ENCODE measurements at places on chromosomes 1 and 21.
A peak's percentile ranks its signal among the peaks of the same experiment; 100 is the strongest.

GRCh38 chr1:217369271-217369981 is 261.5 kb downstream of the GPATCH2 start:
- no peak for DNase-seq

- DNase-seq = no peak
These were observed 1.0 kb upstream of the HP1BP3 start for GRCh38 chr1:20787840-20788795.

- DNase-seq = no peak
These were observed 15.6 kb downstream of the STRIP1 start for GRCh38 chr1:110049801-110050601.

DNA sequence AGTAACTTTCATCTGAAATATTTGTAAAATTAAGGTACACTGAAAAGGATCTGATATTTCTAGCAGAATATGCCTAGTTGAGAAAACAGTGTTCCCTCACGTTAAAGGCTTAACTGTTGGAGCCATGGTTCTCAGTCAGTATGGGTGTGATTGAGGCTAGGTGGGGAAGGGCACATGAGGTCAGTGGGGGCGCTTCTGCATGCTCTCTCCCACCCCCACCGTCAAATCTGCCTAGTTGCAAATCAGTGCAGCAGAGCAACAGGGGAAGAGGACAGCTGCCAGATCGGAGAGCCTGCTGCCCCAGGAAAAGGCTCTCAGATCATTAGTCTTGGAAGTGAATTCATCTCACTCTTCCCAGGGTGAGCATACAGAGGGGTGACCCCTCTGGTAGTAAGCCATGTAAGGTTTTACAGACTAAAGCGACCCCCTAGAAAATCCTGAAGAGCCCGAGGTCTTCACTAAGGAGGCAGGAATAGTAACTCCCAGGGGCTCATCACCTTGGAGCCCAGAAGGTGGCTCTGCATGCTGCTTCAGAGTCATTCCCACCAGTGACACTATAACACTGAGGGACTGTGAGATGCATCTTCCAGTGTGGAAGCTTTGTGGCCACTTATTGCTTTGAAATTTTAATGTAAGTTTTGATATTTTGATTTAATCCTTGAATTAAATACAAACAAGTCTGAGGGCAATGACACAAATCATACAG is 83.1 kb upstream of the BARHL2 start:
- no peak for DNase-seq

- DNase-seq = no peak
These were observed 29.1 kb upstream of the IGSF5 start for GRCh38 chr21:39715804-39716397.

DNA sequence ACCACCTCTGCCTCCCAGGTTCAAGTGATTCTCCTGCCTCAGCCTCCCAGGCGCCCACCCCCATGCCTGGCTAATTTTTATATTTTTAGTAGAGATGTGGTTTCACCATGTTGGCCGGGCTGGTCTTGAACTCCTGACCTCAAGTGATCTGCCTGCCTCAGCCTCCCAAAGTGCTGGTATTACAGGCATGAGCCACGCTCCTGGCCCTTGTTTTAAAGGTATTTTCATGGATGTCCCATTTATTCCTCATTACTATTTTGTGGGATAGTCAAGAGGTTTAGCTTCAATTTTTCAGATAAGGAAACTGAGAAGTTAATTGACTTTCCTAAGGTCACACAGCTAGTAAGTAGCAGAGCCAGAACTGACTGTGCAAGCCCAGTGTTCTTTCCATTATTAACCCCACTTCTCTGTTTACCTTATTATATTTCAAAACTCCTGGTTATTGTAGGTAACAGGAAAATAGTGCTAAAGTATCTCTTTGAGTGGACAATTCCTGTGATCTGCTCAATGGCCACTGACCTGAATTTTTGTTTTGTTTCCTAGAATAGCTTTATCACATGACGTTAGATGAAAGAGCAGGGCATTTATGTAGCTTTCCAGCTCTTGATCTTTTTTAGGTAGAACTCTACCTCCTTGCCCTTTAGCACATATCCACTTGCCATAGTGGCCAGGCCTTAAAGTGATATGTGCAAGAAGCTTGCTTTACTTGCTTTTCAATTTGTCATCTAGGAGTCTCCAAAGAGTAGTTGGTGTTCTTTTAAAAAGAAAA is 13.6 kb downstream of the ZYG11B start:
- no peak for DNase-seq

DNA sequence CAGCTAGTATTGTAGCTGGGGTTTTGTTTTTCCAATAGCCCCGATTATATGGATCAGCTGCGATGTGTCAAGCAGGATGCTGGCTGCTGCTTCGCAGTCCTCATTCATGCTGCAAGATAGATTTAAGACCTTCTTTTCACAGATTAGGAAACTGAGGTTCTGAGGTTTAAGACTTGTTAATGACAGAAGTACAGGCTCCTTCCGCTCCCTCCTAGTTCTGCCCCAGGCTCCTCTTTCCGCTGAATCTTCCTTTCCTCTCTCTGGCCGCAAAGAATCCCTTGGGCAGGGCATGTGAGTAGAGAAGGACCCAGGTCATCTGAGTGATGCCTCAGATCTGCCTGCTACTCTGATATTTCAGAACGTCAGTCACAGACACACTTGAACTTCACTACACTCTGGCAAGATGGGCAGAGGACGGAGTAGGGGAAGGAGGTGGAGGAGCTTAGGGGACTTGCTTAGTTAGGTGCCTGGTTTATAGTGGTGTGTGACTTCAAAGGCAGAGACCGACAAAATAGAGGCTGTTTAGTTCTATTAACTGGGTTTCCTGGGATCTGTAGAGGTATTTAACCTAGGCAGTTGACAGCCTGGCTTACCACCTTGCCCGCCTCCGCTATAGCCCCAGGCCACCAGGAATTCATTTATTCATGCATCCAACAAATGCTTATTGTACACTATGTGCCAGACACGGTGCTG is 4.2 kb downstream of the IGSF21 start:
- no peak for DNase-seq

GRCh38 chr1:110196917-110197765 is 13.0 kb upstream of the KCNC4 start:
- DNase-seq = no peak

DNA sequence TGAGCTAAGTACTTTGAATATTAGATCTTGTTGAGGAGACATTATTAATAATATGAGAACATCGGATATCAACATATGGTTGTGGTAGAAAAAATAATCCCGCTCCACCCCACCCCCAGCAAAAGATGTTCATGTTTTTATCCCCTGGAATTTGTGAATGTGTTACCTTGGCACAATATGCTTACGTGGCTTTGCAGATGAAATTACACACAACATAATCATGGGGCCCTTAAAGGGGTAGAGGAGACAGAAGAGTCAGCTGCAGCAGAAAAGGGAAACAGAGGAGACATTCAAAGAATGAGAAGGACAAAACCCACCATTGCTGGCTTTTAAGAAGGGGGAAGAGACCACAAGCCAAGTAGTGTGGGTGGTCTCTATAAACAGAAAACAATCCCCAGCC is 104.1 kb downstream of the SEC16B start:
- DNase-seq = no peak

DNA sequence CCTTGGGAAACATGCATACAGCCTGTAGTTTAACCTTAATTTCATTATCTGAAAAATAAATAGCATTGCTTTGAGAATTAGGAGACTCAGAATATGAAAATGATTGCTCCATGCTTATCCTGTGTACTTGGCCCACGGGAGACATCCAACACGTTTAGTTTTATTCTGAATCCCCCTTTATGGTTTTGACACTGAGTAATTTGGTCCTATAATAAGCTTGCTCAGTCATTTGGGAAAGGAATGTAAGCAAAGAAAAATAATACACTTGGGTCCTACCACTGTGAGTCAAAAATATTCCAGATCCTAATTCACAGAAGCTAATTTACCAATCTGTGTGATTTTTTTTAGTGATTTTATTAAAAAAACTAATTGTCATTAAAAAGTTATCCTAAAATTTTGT is 557.3 kb downstream of the USP25 start:
- DNase-seq = no peak

DNA sequence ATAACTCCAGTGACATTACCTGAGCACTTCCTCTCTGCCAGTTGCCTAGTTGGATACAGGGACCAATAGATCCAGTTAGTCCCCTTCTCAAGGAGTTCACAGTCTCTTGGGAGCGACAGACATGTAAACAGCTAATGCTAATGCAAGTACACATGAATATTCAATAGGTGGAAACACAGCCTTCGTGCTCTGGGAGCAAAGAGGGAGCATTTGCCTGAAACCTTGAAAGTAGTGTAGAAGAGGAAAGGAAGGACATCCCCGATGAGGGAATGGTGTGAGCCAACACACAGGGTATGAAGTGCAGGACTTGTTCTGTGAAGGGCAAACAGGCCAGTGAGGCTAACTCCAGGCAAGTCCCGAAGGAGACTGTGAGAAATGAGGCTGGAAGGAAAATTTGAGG is 3.8 kb upstream of the TMEM222 start:
- DNase-seq = no peak

GRCh38 chr1:171674431-171675405 is 22.2 kb upstream of the MYOC start:
- DNase-seq = no peak

- DNase-seq = no peak
These were observed 154.0 kb downstream of the MATN1 start for GRCh38 chr1:30569384-30569783.

DNA sequence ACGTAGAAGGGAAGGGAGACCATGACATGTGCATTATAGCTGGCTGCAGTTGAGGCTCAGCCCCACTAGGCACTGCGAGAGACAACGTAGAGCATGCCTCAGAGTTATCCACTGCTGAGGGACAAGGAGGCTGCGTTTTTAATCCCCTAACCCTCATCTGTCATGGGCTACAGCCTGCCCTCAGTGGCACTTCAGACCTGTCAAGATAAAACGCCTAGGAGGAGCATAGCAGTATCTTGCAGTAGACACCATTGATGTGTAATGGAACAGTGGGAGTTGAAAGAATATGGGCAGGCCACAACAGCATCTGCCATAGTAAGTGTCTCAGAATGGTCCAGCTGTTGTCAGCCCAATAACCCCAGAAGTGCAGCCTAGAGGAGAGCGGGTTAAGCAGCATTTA is 307.0 kb upstream of the PTBP2 start:
- no peak for DNase-seq

DNA sequence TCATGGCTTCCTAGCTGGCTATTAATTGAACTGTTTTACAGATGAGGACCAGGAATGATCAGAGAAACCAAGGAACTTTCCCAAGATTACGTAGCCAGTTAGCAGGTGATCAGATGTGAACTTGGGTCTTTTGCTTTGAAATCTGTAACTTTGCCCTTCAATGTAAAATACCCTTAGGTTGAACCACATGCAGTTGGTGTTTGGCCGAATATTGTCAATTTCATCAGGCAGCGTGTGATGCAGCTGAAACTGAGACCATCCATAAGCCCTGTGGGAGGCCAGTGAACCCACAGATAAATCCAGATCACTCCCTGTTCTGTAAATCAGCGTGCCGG is 150.8 kb downstream of the ETS2 start:
- no peak for DNase-seq

GRCh38 chr1:1943834-1944570 is 24.9 kb upstream of the TMEM52 start:
- DNase-seq = no peak

DNA sequence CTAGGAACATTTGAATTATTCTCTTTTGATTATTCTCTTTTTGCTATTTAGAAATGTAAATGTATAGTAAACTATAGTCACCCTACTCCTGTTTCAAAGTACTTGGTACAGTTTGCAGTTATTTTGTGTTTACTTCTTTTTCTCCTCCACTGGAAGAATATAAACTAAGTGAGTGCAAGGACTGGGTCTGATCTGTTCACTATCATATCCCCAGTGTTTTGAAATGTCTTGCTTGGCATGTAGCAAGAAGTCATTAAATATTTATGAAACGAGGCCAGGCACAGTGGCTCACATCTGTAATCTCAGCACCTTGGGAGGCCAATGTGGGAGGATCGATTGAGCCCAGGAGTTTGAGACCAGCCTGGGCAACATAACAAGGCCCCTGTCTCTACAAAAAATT is 35.8 kb upstream of the PODN start:
- no peak for DNase-seq

DNA sequence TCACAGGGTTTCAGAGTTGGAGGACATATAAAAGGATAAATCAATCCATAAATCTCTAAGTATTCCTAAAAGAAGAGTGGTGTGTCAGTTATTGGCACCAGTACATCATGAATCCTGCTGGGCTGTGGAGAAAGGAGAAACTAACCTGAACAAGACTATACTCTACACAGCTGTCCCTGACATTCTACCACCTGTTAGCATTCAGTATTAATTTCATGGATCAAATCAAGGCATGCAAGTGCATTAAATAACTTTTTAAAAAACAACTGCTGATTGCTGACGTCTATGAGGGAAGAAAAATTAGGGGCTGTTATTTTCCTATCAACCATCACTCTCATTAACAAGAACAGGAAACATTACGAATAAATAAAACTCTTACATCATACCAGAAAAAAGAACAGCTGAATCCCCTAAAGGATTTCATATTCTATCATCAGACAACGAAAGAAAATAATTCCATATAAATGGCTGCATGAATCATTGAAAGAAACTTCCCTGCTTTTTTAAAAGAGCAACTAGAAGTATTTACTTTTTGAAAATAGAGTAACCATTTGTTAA is 121.7 kb downstream of the ATF6 start:
- DNase-seq = no peak

DNA sequence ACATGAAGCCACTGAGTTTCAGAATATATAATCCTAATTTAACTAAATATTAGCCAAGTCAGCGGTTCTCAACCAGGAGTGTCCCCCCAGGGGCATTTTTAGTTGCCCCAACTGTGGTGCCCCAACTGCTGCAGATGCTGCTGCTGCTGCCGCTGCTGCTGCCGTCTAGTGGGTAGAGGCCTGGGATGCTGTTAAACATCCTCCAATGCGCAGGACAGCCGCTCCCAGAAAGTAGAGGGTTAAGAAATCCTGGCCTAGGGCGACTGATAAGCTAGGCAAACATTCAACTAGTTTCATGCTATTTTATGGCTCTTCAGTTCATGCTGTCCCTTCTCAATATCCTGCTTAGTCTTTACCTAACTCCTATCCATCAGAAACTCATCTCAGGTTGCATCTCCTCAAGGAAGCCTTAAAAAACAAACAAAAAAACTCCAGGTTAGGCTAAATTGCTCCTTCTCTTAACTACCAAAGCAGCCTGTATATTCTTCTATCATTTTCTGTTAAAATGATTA is 9.9 kb upstream of the DCAF6 start:
- no peak for DNase-seq

DNA sequence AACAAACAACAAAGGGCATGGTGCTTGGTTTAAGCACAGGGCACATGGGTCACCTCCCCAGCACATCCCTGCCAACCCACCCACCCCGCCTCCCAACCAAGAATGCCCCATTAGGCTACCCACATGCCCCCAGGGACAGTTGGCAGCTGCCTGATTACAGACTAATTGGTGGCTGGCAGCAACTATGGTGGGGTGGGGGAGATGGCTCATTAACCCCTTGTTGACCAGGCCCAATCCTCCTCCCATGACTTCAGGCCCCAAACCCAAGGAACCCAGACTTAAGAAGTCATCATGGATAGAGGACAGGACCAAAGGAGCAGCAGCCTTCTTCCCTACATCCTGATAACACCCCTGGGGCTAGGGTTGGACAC is 1.3 kb downstream of the RIMS3 start:
- no peak for DNase-seq

GRCh38 chr1:44405031-44405797 is at the start of gene RNF220:
TSS of gene RNF220 (plus strand) at chr1:44405255.
- DNase-seq = peak; percentile 87

- no peak for DNase-seq
These were observed 290.4 kb upstream of the POU3F1 start for GRCh38 chr1:38336961-38337360.

- no peak for DNase-seq
These were observed 17.9 kb upstream of the FMOD start for GRCh38 chr1:203368624-203369451.

- no peak for DNase-seq
These were observed 17.4 kb downstream of the SFT2D2 start for GRCh38 chr1:168243198-168243597.

- DNase-seq = no peak
These were observed 91.2 kb downstream of the UBIAD1 start for GRCh38 chr1:11364170-11364569.
